CD4-positive, alpha-beta T cell treated with Interleukin-15 for 4 hours (primary cell): ENCODE measurements at places on chromosomes 2 and 18.

GRCh38 chr2:104860451-104860790 is 6.5 kb downstream of the POU3F3 start:
- DNase-seq: no peak

DNA sequence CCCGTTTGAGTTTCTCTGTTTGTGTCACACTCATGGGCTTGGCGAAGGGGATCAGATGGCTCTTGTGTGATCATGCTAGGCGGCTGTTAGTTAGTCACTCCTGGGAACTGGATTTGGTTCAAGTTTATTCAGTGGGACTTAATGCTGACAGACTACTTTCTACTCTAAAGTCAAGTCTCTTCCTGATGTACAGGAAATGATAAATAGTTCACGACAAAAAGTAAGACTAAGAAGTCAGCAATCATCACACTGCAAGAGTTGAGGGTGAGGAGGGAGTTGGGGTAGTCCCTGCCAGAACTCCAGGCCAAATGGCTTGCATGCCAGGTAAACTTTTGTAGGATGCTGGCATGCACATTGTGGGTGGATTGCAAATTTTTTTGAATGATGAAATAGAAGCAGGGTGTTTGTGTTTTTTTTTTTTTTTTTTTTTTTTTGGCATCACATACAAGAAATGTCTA is 25.1 kb upstream of the CCL20 start:
- DNase-seq: no peak

- DNase-seq: no peak
Observed at GRCh38 chr2:3704692-3705091, 1.3 kb downstream of the DCDC2C start.

- no peak for DNase-seq
Observed at GRCh38 chr2:102591491-102592045, 27.8 kb upstream of the SLC9A2 start.

GRCh38 chr2:113213061-113213930 is 39.5 kb downstream of the PSD4 start:
- DNase-seq: no peak

- DNase-seq: no peak
Observed at GRCh38 chr2:219638217-219638947, 11.0 kb downstream of the SLC4A3 start.

GRCh38 chr2:20588918-20589871 is 61.7 kb downstream of the HS1BP3 start:
- no peak for DNase-seq

DNA sequence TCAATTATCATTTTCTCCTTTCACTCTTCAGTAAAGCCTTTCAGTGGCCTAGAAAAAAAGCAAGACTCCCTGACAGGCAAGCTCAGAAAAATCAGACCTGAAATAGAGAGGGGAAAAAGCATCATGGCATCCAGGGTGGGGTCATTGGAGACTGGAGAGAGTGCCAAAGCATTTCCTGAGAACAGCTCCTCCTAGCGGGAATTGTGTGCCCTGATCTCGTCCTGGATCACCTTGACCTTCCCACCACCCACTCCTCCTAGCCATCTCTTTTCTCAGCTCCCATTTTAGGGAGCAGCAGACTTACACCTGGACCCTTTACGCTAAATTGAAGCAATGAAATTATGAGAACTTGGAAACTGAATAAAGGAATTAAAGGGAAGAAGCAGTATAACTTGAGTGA is 176.6 kb downstream of the VWC2L start:
- DNase-seq: no peak

- no peak for DNase-seq
Observed at GRCh38 chr2:83933749-83934148, 525.3 kb downstream of the SUCLG1 start.

GRCh38 chr2:980176-980575 is 29.5 kb downstream of the SNTG2 start:
- DNase-seq: no peak

DNA sequence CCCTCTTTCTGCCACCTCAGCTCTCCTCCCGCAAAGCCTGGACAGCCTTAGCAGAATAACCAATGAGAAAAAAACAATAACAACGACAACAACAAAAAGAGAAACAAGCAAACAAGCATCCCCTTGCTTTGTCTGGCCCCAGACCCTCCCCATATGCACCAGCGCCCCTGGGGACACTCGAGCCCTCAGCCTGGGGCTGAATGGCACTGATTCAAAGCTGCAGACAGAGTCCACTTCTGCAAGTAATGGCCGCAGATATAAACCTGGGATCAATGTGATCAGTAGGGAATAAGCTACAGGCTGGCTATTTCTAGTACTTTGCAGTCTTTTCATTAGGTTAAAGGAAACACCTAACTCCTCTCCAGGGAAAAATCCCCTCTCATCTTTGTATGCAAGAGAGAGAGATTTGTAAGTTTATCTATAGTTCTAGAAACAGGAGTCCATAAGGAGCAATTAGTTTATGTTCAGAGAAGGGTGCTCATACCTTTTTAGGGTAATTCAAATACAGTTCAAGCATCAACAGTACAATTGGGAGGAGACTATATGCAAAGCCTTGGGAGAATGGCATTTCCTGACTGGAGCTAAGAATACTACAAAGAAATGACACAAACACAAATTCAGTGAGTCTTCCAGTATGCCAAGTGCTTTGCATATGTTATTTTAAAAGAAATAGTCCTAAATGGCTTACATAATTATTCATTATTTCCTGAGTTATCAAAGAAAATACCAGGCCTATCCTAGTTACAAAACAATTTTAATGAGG is 122.3 kb upstream of the DDX18 start:
- no peak for DNase-seq

DNA sequence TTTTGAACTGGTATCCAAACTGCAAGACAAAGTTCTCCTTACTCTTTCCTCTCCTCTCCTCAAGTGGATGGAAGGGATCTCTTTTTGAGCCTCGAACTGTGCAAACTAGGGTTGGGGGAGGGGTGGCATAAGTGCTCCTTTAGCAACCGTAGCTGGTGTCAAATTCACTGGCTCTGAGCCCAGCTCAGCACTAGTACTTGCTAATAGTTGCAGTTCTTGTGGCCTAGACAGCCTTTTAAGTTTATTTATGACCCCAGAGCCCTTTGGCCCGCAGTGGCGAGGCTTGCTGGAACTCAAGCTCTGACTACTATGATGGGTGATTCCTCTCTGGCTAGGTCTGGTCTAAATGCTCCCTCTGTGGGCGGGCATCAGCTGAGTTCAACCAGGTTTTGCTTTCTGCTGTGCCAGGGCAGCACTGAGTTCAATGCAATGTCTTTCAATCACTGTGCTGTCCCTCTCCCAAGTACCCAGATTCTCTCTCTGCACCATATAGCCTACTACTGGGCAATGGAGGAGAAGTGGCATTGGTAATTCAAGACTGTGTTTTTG is 528.4 kb upstream of the SYT4 start:
- DNase-seq: no peak

DNA sequence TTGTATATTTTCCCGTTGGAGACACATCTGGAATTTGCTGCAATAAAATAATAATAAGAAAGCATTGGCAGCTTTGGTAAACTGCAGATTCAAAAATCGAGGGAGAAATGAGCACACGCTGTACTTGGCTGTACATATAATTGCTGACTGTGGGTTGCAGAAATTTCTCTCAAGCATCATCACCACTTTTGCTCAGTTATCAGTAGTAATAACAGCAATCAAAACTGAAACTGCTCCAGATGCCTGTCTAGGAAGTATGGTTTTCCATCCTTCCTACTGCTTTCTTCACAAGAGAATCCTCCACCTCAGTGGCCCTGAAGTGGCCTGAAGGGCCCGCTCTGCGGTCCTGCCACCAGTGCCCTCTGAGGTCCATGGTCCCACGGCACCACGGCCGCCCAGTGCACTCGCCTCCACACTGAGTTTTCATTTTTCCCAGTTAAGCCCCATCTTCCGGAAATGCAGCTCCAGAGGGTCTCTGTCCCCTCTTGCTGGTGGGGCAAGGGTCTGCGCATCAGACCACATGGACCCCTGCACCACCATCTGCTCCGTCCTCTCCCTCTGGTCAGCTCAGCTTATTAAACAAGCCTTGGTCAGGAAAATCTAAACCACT is 3.9 kb downstream of the DUSP28 start:
- DNase-seq: no peak

GRCh38 chr2:70385966-70386595 is 84.2 kb upstream of the FAM136A start:
- no peak for DNase-seq

DNA sequence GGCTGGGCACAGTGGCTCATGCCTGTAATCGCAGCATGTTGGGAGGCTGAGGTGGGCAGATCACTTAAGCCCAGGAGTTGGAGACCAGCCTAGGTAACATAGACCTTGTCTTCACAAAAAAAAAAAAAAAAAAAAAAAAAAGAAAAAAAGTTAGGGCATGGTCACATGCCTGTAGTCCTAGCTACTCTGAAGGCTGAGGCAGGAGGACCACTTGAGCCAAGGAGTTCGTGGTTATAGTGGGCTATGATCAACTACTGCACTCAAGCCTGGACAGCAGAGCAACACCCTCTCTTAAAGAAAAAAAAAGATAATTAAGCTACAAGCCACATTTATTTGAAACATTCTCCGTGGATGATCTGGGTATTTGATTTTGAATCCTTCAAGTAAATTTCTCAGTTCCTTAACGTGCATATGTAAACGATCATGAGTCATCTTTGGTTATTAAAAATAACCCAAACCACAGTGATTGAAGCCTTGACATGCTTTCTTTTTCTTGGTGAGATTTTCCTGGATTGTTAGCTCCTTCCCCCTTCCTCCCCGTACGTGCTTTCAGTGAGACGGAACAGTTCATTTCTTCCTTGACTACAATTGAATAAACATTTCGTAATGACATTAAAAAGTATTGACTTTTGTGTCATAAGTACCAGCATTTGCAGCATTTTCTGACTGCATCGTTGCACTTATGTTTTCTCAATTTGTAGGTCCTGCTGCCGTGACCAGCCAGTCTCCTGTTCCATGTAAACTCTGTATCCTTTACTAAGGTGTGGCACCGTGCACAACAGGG is 20.3 kb downstream of the RMC1 start:
- no peak for DNase-seq

DNA sequence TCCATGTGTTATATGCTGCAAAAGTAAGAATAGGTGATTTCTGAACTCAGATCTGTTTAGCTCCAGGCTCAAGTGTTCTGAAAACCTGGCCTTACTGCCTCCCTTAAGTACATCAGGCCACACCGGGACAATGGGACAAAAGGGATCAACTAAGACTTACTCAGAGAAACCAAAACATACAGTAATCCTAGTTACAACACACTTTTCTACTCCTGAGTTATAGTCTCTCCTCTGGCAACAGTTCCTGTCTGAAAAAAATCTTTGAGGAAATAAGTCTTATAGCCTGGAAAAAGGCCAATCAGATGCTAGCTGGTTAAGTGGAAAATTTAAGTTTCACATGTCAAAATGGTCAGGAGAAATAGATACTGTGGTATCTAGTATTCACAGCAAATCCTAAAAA is 5.6 kb downstream of the METTL5 start:
- DNase-seq: no peak

DNA sequence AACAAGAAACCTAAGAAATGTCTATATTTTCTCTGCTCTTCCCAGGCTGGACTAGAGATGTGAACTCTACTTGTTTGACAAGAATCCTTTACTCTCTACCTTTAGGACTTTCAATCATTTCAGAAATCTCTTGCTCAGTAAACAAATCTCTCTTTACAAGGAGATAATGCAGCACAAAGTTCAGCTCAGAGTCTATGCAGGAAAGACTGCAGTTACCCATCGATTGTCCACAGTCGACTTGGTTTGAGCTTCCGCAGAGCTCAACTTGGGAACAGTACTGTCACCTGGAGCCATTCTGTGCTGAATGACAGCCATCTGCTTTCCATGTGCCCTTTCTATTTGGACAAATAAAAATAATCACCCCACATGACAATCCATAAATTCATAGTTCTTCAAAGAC is 259.7 kb upstream of the STON1 start:
- DNase-seq: no peak
